COR-L47 (cell line): ENCODE measurements at places on chromosomes 12 and 14.

DNA sequence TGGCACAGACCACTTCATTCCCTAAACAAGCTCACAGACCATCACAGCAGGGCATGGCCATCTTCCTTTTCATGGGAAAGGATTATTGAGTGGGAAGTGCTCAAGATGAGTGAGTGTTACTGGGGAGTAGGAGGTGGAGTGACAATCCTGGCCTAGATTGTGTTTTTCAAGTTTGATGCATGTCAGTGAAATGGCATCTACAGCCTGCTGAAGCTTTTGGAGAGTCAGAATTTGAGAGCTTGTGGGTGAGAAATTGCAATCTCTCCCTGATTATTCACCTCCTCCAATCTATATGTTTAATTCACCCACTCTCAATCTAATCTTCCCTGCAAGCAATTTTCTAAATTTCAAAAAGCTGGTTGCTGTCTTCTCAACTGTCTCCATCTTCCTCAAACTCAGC is 156.1 kb upstream of the G2E3 start:
- DNase-seq, result no peak

- DNase-seq, result no peak
Measured at GRCh38 chr12:112962561-112962960, 15.8 kb upstream of the OAS2 start.

DNA sequence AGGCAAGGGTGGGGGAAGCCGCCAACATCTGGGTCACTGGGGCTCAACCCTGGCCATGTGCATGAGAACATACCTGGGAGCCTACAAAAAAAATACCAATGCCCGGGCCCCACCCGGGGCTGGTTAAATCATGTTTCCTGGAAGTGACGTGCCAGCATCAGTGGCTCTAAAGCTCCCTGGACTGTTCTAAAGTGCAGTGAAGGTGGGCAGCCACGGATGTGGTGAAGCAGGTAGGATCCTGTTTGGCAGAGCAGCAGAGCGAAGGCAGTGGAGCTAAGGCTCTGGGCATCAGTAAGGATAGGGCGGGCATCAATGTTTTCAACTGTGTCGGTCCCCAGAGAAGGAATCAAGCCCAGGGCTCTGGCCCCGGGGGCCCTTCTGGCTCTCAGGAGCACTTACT is 525 bp upstream of the GPR68 start:
- DNase-seq, result no peak

DNA sequence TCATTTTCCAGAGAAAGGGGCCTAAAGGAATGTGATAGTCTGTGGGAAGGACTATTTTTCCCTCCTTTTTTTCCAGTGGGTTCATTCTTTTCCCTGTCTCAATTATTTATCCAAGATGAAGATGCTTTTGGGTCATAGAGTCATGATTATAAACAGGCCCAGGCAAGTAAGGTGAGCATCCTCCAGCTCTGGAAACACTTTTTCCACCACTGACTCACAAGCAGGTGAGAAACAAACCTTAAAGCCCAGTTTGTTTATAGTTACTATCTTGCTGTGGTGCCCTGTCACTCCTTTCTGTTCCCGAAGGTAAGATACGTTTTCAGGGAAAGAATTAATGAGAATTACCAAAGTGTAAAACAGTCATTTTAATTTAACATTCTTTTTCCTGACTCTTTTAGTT is 107.7 kb upstream of the IFNG-AS1 start:
- DNase-seq, result no peak

DNA sequence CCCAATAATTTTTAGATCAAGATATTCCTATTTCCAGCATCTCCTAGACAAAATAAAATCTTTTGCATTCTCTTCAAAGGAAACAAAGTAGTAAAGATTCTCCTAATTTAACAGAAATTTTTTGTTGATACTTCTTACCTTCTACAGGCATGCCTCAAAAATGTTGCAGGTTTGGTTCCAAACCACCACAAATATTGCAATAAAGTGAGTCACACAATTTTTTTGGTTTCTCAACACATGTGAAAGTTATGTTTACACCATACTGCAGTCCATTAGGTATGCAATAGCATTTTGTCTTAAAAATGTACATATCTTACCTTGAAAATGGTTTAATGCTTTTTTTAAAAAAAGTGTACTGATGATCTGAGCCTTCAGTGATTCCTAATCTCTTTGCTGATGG is 65.6 kb upstream of the USP15 start:
- DNase-seq, result no peak

- DNase-seq, result no peak
Measured at GRCh38 chr14:75896341-75896740, 85.5 kb downstream of the TGFB3 start.

DNA sequence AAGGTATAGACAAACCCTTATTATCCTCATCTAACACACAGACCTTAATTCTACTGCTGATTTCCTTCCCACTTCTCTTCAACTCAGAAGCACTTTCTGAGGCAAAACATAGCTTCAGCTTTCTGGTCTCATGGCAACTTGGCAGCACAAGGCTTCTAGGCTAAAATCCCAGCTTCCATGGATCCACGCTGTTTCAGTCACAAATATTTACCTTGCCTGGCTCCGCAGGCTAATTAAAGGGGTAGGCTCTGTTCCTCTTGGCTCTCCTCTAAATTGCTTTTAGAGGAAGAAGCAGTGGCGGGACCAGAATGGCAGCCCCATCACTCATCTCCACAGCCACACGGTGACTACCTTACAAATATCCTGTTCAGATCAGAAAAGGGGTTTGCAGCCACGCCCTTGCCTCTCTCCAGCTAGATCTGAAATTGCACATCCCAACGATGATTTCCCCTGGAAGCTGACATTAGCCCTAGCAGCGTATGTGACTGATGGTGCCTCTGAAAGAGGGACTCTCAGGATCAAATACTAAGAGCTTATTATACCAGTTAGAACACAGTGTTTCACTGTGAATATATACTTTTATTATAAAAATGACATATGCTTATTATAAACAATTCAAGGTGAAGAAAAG is 221.5 kb upstream of the NUDT4 start:
- DNase-seq, result peak; percentile 87

GRCh38 chr12:3158851-3159465 is 81.8 kb downstream of the TSPAN9 start:
- no peak for DNase-seq

DNA sequence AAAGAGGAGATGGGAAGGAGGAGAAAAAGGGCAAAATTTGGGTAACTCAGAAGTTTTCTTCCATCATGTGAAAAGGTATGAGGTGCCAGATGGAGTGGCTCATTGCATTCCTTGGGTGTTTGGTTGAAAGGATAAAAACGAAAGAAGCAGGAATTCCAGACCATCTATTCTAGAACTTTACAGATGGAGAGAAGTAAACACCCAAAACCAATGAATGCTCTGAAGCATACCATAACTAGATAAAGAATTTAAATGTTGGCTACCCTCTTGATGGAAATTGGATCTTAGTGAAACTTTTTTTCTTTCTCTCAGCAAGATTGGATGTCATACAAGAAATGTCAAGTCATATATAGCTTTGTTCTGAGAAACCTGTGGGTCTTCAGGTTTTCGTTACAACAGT is 175.6 kb upstream of the FAR2 start:
- DNase-seq, result no peak

GRCh38 chr12:77845831-77846230 is 15.1 kb downstream of the NAV3 start:
- DNase-seq, result no peak

GRCh38 chr12:26749781-26750180 is 83.2 kb downstream of the ITPR2 start:
- DNase-seq, result no peak

DNA sequence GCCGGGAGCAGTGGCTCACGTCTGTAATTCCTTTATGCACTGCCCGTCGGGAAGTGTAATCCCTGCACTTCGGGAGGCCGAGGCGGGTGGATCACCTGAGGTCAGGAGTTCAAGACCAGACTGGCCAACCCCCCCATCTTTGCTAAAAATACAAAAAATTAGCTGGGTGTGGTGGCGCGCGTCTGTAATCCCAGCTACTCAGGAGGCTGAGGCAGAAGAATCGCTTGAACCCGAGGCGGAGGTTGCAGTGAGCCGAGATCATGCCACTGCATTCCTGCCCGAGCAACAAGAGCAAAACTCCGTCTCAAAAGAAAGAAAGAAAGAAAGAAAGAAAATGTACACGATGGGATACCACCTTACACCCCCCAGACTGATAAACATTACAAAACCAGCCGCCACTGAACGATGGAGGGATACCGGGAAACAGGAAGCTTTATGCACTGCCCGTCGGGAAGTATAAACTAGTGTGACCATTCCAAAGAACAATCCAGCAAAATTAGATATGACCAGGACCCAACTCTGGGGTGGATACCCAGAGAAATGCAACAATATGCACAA is 1.1 kb downstream of the ABCD4 start:
- no peak for DNase-seq

DNA sequence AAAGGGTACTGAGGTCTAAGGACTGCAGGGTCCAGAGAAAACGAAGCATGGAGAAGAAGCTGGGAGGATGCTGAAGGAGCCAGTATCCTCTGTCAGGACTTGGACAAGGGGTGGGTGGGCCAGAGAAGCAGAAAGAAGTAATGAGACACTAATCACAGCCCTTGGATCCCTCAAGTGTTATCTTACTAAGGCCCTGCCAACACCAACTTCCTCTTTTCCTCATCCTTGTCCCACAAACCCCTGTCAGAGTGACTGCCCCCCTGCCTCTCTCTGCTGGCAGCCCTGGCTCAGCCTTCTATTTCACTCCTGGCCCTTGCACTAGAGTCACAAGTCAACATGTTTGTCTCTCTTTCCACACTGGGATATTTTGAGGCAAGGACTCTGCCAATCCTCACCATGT is 3.8 kb upstream of the ASIC1 start:
- DNase-seq, result no peak

GRCh38 chr14:37203423-37203822 is 5.7 kb downstream of the MIPOL1 start:
- DNase-seq, result no peak

DNA sequence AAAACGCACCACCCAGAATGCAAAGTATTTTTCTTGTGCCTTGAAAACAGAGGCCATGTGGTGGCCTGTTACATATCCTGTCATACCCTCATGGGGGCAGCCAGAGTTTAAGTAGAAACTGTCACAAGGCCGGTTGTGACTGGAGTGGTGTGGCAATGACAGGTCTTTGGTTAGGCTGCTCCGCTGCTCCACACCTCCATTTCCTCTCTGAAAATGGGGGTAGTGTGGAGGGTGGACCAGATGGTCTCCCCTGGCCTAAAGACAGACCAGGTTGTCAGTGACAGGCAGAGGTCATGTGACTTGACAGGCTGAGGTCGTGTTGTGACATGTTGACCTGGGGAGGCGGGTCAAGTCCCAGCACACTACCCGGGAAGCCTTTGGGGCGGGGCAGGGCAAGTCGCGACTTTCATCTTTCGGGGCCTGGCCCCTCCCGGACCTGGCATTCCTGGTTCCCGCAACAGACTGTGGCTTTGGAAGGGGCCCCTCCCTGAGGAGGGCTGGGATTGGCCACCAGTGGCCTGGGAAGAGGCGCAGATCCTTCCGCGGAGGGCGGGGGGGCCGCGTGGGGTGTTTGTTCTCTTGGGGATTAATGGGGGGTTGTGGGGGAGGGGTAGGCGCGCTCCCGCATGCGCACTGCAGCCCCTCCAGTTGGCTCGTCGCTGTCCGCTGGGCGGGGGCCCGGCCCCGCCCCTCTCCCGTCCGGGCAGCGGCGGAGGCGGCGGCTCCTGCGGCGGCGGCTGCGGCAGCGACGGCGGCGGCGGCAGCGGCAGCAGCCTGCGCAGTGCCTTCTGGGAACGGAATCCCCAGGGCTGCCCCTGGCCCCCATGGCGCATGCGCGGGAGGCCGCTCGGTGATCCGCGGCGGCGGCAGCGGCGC is at the start of gene MBD6:
Gene MBD6 (plus strand): TSS at position 814 of the 876 bp plus-strand sequence. CDS start 1,480 bp downstream, outside the sequence.
- DNase-seq, result peak; percentile 93

DNA sequence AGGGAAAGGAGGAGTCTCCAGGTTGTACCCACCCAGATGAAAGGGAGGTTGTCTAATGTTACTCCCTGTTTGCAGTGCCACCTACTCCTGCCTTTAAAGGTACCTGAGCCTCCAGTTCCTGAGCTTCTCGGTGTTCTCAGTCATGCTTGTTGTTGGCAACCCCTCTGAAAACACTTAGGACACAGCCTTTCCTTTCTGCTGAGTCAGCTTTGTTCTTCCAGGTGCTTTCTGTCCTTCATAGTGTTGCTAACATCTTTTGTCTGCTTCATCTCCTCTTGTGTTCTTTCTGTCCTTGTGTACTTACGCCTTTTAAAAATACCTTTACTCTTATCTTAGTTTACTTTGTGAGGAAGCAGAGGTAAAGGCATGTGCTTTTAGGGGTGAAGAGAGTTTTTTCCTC is 97.0 kb upstream of the NEDD1 start:
- DNase-seq, result no peak

DNA sequence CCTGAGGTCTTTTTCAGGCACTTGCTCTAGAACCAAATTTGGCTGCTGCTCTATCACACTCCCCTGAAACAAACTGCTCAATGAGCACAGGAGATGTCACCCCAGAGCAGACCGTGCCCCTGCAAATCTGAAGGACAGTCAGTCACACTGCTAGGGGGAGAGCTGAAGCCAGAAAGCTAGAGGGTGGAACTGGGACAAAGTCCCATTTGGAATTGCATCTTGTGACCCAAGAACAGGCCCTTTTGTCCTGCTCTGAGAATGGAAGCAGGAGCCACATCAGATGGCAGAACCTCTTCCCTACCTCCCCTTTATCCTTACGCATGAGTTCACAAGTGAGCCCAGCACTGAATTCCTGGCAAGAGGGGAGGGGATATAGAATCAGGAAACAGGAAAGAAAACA is 64.7 kb downstream of the MAP3K9 start:
- DNase-seq, result no peak

DNA sequence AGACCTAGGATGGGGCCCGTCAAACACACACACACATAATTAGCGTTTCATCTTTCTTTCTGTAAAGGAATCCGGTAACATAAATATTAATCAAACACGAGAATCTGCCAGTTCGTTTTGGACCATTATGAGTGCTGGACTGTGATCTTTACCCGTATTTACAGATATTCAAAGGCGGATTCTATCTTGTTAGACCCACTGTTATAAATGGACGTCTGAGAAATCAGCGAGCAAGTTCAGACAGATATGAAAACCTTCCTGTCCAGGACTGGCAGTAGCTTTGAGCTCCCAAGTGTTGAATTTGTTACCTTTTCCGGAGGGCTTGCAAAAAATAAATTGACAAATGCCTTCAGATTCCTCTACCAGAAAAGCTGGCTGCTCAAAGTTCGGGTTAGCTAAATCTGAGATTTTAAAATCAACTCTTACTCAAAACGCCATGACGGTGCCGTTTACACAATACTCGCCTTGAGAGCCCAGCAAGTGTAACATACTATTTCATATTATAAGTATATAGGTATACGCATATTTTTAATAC is 27.6 kb downstream of the BCL11B start:
- no peak for DNase-seq

- no peak for DNase-seq
Measured at GRCh38 chr14:59236195-59236594, 47.7 kb downstream of the DAAM1 start.

GRCh38 chr14:85595981-85596380 is 66.0 kb downstream of the FLRT2 start:
- DNase-seq, result no peak

GRCh38 chr12:2432856-2433255 is 361.9 kb upstream of the FKBP4 start:
- no peak for DNase-seq

GRCh38 chr14:55813630-55814029 is 233.6 kb downstream of the KTN1 start:
- DNase-seq, result no peak
